ENCODE measurements at places on chromosomes 12 and 14. TPM values are rescaled to one million over a fixed set of nuclear protein-coding genes. Genes with fewer than 3 reads are reported as not detected.

Gene CCDC196
- not detected for total RNA-seq

Gene OR4M1
- total RNA-seq: not detected

Gene CRIP1
- total RNA-seq: 545 TPM

Gene DUSP6
- 154 TPM for total RNA-seq

Gene TAS2R31
- 3.9 TPM for total RNA-seq

Gene BDKRB1
- not detected for total RNA-seq

Gene GDF3
- not detected for total RNA-seq

Gene SIX1
- 0.25 TPM for total RNA-seq

Gene C14orf39
- not detected for total RNA-seq

Gene CYP46A1
- total RNA-seq: 0.07 TPM

Gene CDKN3
- 66.2 TPM for total RNA-seq

Gene ARF6
- 144 TPM for total RNA-seq

Gene PRIM1
- 54.7 TPM for total RNA-seq

Gene DLGAP5
- 68.1 TPM for total RNA-seq

Gene TAS2R42
- not detected for total RNA-seq

Gene GLIPR1L1
- total RNA-seq: not detected

Data from T-helper 2 cell treated with Interferon-gamma antibody and Interleukin-4, amounts not matched to agents 100 ng/mL and 5 ng/mL, for 36 hours (primary cell).